ENCODE measurements at places on chromosomes 2 and 18.
A peak's percentile ranks its signal among the peaks of the same experiment; 100 is the strongest.

DNA sequence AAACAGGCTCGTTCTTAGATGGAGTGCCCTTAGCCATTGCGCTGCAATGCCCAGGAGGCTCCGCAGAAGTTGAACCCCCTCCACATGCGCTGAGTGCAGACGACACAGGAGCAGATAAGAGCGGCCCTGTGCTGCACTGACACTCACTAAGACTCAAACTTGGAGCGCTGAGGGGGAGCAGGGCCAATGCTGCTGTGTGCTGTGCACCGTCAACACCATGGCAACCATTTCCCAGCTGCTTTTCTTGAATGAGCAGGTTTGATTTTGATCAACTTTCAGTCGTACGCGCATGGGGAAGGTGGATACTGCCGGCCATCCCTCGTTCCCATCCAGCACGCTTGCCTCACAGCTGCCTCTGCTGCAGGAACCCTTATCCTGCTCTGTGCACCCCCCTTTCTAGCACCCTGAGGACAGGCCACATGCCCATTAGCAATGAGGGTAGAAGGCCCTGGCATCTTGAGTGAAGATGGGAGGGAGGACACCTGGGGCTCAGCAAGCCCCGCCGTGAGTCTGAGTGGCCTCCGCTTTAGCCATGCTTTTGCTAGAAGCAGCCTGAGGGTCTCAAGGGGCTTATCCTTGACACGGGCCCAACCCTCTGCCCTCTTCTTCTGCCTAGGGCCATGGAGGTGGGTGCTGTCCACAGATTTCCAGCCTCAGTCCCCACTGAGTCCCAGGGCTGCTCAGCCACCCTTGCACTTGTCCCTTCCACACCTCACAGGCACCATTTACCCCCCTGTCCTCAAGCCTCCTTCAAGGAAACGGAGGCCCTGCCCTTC lies 271.9 kb downstream of the PHLPP1 start:
- no peak for DNase-seq

DNA sequence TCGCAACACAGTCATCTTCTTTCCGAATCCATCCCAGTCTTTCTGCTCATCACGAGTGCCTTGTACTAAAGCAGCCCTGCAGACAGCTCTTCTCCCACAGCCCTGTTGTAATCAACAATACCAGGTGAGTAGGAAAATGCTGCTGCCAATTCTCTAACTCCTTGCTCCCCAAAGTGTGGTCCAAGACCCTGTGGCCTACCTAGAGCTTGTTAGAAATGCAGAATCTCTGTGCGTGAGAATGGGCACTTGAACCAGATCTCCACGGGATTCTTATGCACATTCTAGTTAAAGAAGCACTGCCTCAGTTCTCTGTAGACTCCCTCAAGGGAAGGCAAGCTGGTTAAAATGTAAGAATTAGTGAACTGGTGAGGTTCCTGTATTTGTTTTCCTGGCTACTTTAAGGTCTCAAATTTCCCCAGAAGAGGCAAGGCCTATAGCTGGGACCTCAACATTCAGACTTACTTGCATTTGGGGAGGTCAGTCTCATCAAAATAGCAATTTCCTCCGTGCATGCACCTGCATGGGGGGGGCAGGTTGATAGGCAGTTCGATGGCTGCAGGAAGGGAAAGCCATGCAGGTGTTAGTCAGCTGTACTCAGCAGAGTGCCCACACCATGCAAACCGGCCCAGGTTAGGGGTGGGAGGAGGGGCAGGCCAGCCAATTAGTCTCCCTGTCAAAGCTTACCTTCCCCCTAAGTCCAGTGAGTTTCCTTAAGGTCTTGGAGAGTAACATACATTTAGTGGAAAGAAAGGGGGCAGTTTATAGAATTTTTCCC lies 70.8 kb downstream of the DHRS9 start:
- DNase-seq, result no peak

DNA sequence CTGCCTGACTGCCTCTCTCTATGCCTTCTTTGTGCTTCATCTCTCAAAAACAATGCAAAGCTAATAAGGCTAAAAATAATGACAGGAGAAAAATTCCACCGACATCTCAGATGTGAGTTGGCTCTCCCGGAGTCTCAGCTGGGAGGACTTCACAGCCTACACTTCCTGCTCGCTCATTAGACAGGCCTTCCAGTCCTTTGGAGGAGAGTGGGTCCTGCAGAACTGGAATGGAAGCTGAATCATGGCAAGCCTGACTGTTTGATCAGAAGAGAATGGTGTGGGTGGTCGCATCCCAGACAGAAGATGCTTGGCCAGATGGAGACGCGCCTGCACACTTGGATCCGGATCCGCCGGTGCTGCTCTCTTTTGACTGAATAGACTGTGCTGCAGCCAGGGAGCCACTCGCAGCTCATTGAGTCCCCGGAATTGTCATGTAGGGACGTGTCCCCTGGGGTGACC lies 49.7 kb downstream of the TRIB2 start:
- no peak for DNase-seq

DNA sequence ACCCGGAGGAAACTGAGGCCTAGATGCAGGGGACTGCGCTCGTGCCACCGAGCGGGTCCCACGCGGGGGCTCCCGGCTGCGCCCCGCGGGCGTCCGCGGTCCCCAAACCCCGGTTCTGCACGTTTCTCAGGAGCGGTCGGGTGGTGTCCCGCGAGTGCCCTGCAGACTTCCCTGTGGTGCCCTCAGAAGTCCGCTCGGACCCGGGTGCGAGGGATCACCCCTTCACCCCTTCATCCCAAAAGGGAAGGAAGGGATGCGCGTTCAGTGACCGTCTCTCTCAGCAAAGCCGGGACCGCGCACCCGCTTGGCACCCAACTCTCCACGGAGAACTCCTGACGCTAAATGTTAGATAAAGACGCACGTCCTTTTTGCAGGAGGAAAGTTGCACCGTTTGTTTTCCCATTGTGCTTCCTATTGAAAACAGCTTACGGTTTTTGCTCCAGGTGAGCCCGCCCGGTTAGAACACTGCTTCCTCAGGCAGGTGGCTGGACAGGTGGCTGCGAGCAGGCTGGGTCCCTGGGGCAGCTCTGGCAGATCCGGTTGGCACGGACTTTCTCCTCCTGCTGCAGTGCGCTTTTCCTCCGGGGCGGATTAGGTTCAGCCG lies 779 bp downstream of the DGKD start:
- DNase-seq, result peak; percentile 49

- no peak for DNase-seq
Observed at GRCh38 chr2:206867006-206867405, 72.3 kb upstream of the CPO start.
